ENCODE measurements at places on chromosomes 3 and 15. TPM values are rescaled to one million over a fixed set of nuclear protein-coding genes. Genes with fewer than 3 reads are reported as not detected.

TPRG1 gene
- total RNA-seq = 0.17 TPM

LMAN1L gene
- total RNA-seq = 0.15 TPM

SCAMP5 gene
- 2.2 TPM for total RNA-seq

TMEM212 gene
- total RNA-seq = not detected

TUSC2 gene
- 11.2 TPM for total RNA-seq

DNAH12 gene
- total RNA-seq = under 0.01 TPM

EFCC1 gene
- total RNA-seq = not detected

All from smooth muscle cell of trachea (primary cell).